ENCODE measurements at places on chromosomes 4 and X.
A peak's percentile ranks its signal among the peaks of the same experiment; 100 is the strongest.

DNA sequence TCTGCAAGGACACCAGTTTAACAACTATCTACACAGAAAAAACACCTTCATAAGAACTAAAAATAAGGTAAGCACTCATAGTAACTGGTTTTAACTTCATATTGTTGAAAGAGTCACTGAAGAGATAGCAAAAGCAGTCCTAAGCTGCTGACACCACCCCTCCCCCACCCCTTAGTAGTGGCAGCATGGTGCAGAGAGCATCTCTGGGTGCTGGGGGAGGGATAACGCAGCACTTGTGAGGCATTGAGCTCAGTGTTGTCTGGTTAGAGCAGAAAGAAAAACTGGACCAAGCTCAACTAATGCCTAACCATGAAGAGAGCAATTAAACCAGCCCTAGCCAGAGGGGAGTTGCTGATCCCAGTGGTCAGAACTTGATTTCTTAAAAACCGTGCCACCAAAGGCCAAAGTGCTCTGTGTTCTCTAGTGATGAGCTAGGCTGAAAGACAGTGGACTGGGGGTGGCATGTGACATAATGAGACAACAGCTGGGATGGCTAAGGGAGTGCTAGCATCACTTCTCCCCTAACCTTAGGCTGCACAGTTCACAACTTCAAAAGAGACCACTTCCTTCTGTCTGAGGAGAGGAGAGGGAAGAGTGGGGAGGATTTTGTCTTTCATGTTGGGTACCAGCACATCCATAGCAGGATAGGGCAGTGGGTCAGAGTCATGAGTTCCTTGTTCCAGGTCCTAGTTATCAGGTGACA, 669.3 kb downstream of the PDHA2 start:
- DNase-seq, result no peak
- no peak overlapping the region for H3K4me3 ChIP-seq
- no peaks in the 10 kb centered on the region for H3K36me3 ChIP-seq
- H3K4me1 ChIP-seq, result no peaks in the 10 kb centered on the region

DNA sequence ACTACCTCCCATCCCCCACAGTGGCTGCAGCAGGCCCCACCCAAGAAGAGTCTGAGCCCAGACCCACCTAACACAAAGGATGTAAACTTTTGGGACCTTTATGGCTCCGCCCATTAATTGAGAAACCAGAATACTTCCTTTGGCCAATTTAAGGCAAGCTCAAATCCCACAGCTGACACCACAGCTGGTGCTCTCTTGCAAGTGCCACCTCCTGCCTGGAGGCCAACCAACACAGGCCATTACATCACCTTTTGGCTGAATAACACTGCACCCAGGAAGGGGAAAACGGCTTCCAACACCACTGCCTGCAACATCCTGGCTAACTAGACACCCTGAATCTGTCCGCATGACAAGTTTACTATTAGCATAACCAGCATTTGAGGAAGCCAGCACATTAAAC, 248.8 kb downstream of the PRDM5 start:
- no peaks in the 10 kb centered on the region for H3K36me3 ChIP-seq
- peaks cover 6% of the 10 kb centered on the region for H3K27me3 ChIP-seq
- no peak overlapping the region for H3K27ac ChIP-seq
- no peaks in the 10 kb centered on the region for H3K4me1 ChIP-seq
- no peak for DNase-seq
- no peak overlapping the region for H3K4me3 ChIP-seq

- peak overlapping the region; percentile 8 for H3K27ac ChIP-seq
- H3K36me3 ChIP-seq, result peaks cover 25% of the 10 kb centered on the region
- H3K4me1 ChIP-seq, result peaks cover 30% of the 10 kb centered on the region
- H3K27me3 ChIP-seq, result peaks cover 3% of the 10 kb centered on the region
- peak overlapping the region; percentile 85 for H3K4me3 ChIP-seq
- no peak for DNase-seq
These were observed 1.0 kb upstream of the RELL1 start for GRCh38 chr4:37687194-37687562.

GRCh38 chr4:24417206-24417605, 167.1 kb downstream of the DHX15 start:
- peaks cover 3% of the 10 kb centered on the region for H3K27me3 ChIP-seq
- H3K27ac ChIP-seq, result no peak overlapping the region
- no peaks in the 10 kb centered on the region for H3K36me3 ChIP-seq
- no peak overlapping the region for H3K4me3 ChIP-seq
- no peak for DNase-seq

GRCh38 chr4:171847751-171848150, 34.5 kb downstream of the GALNTL6 start:
- H3K27me3 ChIP-seq, result no peaks in the 10 kb centered on the region
- H3K4me3 ChIP-seq, result no peak overlapping the region
- H3K27ac ChIP-seq, result no peak overlapping the region
- H3K36me3 ChIP-seq, result no peaks in the 10 kb centered on the region
- no peaks in the 10 kb centered on the region for H3K4me1 ChIP-seq

- no peak overlapping the region for H3K4me3 ChIP-seq
- H3K36me3 ChIP-seq, result no peaks in the 10 kb centered on the region
- H3K27ac ChIP-seq, result no peak overlapping the region
These were observed 806.0 kb downstream of the ADGRL3 start for GRCh38 chr4:62006108-62006507.

DNA sequence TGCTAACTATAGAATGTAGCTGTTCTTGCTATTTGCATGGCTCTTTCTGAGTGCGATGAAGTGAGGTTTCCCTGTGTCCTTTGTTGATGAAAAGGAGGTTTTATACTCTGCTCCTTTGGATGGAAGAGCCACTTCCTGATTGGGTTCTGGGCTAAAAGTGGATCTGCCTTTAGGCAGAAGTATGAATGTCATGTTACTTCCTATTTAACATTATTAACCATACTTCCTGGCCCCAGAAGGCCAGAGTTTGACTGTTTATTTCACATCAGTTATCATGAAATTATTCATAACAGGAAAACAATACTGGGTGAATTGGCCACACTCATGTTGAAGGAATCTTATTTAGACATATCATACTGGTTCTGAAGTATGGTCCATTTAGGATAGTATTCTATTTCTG, 386.2 kb downstream of the PCDH7 start:
- H3K27me3 ChIP-seq, result no peaks in the 10 kb centered on the region
- H3K36me3 ChIP-seq, result no peaks in the 10 kb centered on the region
- no peaks in the 10 kb centered on the region for H3K4me1 ChIP-seq
- H3K27ac ChIP-seq, result no peak overlapping the region

- no peaks in the 10 kb centered on the region for H3K4me1 ChIP-seq
- H3K27ac ChIP-seq, result no peak overlapping the region
- no peak overlapping the region for H3K4me3 ChIP-seq
- no peaks in the 10 kb centered on the region for H3K36me3 ChIP-seq
- H3K27me3 ChIP-seq, result no peaks in the 10 kb centered on the region
- no peak for DNase-seq
These were observed 73.7 kb upstream of the DUSP21 start for GRCh38 chrX:44770121-44770520.

GRCh38 chr4:148420397-148420796, 21.8 kb downstream of the NR3C2 start:
- H3K27ac ChIP-seq, result no peak overlapping the region
- no peaks in the 10 kb centered on the region for H3K36me3 ChIP-seq
- no peaks in the 10 kb centered on the region for H3K4me1 ChIP-seq

- peaks cover 5% of the 10 kb centered on the region for H3K27me3 ChIP-seq
- peaks cover 27% of the 10 kb centered on the region for H3K36me3 ChIP-seq
- H3K4me3 ChIP-seq, result peak overlapping the region; percentile 90
- H3K27ac ChIP-seq, result peak overlapping the region; percentile 80
These were observed 672 bp downstream of the PGM2 start for GRCh38 chr4:37827030-37827685.

- no peaks in the 10 kb centered on the region for H3K36me3 ChIP-seq
- peaks cover 1% of the 10 kb centered on the region for H3K27me3 ChIP-seq
- no peak for DNase-seq
- no peak overlapping the region for H3K4me3 ChIP-seq
These were observed 154.2 kb upstream of the FAM9B start for GRCh38 chrX:9188117-9188516.

DNA sequence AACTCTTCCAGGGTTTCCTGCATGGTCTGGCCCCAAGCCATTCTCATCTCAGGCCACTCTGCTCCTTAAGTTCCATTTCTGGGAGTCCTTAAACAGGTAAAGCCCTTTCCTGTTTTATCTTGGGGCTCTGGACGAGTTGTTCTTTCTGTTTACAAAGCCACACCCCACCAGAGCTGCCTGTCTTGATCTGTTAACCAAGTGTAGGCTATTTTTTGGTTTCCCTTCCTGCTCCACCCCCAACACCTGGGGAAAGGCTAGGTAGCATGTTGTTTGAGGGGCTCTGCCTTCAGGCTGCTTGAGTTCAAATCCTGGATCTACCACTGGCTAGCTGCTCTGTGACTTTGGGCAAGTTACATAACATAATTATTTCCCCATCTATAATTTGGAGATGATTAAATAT, 40.0 kb downstream of the ERVMER34-1 start:
- peaks cover 46% of the 10 kb centered on the region for H3K4me1 ChIP-seq
- peak overlapping the region; percentile 72 for H3K4me3 ChIP-seq
- H3K27me3 ChIP-seq, result no peaks in the 10 kb centered on the region
- H3K27ac ChIP-seq, result peak overlapping the region; percentile 81
- H3K36me3 ChIP-seq, result peaks cover 32% of the 10 kb centered on the region

DNA sequence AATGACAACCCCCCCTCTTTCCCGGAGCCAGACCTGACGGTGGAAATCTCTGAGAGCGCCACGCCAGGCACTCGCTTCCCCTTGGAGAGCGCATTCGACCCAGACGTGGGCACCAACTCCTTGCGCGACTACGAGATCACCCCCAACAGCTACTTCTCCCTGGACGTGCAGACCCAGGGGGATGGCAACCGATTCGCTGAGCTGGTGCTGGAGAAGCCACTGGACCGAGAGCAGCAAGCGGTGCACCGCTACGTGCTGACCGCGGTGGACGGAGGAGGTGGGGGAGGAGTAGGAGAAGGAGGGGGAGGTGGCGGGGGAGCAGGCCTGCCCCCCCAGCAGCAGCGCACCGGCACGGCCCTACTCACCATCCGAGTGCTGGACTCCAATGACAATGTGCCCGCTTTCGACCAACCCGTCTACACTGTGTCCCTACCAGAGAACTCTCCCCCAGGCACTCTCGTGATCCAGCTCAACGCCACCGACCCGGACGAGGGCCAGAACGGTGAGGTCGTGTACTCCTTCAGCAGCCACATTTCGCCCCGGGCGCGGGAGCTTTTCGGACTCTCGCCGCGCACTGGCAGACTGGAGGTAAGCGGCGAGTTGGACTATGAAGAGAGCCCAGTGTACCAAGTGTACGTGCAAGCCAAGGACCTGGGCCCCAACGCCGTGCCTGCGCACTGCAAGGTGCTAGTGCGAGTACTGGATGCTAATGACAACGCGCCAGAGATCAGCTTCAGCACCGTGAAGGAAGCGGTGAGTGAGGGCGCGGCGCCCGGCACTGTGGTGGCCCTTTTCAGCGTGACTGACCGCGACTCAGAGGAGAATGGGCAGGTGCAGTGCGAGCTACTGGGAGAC, 1.6 kb downstream of the PCDH10 start:
- no peak overlapping the region for H3K4me3 ChIP-seq
- peaks cover 2% of the 10 kb centered on the region for H3K36me3 ChIP-seq
- peak overlapping the region; percentile 63 for H3K27ac ChIP-seq
- no peak for DNase-seq
- H3K4me1 ChIP-seq, result peaks cover 15% of the 10 kb centered on the region

GRCh38 chr4:41658163-41658562, 90.4 kb downstream of the PHOX2B start:
- no peaks in the 10 kb centered on the region for H3K36me3 ChIP-seq
- no peak for DNase-seq
- H3K4me3 ChIP-seq, result no peak overlapping the region
- H3K27me3 ChIP-seq, result no peaks in the 10 kb centered on the region

DNA sequence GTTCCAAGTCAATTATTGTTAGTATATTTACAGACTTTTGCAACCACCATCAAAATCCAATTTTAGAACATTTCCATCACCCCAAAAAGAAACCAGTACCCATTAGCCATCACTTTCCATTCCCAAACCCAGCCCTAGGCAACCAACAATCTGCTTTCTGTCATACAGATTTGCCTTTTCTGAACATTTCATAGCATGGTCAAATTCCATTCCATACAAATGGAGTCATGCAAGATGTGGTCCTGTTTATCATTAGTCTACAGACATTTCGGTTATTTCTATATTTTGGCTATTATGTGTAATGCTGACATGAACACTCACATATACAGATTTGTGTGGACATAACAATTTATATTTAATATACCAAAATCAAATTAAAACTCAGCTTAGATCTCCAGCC, 508.7 kb downstream of the ZNF674 start:
- H3K4me3 ChIP-seq, result no peak overlapping the region
- DNase-seq, result no peak
- H3K27me3 ChIP-seq, result peaks cover 5% of the 10 kb centered on the region
- peaks cover 1% of the 10 kb centered on the region for H3K36me3 ChIP-seq
- no peak overlapping the region for H3K27ac ChIP-seq
- no peaks in the 10 kb centered on the region for H3K4me1 ChIP-seq

GRCh38 chr4:11470438-11471045, 41.8 kb upstream of the HS3ST1 start:
- DNase-seq, result no peak
- H3K4me1 ChIP-seq, result peaks cover 37% of the 10 kb centered on the region
- H3K27ac ChIP-seq, result peak overlapping the region; percentile 71

GRCh38 chrX:10047631-10048030, 80.5 kb downstream of the CLDN34 start:
- no peak for DNase-seq
- peaks cover 4% of the 10 kb centered on the region for H3K4me1 ChIP-seq
- no peaks in the 10 kb centered on the region for H3K27me3 ChIP-seq

DNA sequence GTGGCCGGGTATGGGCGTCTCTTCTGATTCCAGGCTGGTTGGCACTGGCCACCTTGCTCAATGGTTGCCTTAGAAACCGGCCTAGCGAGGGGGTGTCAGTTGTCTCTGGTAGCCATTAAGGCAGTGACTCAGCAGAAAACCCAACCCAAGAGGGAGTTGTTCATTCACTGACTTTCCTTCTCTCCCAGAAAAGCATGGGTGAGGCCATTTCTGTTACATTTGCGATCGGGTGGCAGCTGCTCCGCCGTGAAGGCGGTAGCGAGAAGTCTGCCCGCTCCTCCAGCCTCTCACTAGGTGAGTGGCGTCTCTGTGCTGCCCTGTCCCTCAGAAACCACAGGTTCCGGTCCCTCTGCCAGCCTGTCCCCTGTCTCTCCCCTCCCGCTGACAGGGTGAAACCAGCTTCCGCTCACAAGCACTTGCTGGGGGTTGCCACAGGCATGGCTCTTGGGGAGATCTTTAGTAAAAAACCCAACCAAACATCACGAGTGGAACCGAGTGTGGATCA, 17.4 kb downstream of the IRAK1 start:
- peaks cover 14% of the 10 kb centered on the region for H3K36me3 ChIP-seq
- peak; percentile 23 for DNase-seq
- no peaks in the 10 kb centered on the region for H3K27me3 ChIP-seq
- peak overlapping the region; percentile 87 for H3K27ac ChIP-seq
- H3K4me3 ChIP-seq, result peak overlapping the region; percentile 61

DNA sequence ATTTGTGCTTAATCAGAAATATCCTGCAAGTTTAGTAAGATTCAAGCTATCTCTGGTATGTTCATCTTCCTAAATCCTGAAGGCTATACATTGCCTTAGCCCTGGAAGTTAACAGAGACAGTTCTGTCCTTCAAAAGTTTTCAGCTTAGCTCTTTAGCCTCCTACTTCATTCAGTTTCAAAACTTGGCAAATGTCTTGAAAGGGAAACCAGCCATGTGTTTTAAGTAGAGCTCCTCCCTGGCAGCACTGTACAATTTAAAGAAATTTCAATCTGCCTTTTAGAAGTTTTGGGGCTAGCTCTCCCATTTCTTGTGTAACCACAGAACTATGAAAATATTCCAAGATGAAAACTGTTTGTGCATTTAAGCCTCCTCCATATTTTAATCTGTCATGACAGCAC, 47.0 kb downstream of the FANCB start:
- no peaks in the 10 kb centered on the region for H3K27me3 ChIP-seq
- no peak overlapping the region for H3K4me3 ChIP-seq
- no peaks in the 10 kb centered on the region for H3K4me1 ChIP-seq
- H3K27ac ChIP-seq, result no peak overlapping the region
- no peak for DNase-seq
- peaks cover 4% of the 10 kb centered on the region for H3K36me3 ChIP-seq
